Activated T-helper 1 cell treated with Interleukin-2 at 50 U/mL for 16 hours (primary cell): ENCODE measurements at places on chromosomes 13 and 19.

- DNase-seq, result no peak
Observed at GRCh38 chr13:35309706-35310105, 166.8 kb downstream of the MAB21L1 start.

DNA sequence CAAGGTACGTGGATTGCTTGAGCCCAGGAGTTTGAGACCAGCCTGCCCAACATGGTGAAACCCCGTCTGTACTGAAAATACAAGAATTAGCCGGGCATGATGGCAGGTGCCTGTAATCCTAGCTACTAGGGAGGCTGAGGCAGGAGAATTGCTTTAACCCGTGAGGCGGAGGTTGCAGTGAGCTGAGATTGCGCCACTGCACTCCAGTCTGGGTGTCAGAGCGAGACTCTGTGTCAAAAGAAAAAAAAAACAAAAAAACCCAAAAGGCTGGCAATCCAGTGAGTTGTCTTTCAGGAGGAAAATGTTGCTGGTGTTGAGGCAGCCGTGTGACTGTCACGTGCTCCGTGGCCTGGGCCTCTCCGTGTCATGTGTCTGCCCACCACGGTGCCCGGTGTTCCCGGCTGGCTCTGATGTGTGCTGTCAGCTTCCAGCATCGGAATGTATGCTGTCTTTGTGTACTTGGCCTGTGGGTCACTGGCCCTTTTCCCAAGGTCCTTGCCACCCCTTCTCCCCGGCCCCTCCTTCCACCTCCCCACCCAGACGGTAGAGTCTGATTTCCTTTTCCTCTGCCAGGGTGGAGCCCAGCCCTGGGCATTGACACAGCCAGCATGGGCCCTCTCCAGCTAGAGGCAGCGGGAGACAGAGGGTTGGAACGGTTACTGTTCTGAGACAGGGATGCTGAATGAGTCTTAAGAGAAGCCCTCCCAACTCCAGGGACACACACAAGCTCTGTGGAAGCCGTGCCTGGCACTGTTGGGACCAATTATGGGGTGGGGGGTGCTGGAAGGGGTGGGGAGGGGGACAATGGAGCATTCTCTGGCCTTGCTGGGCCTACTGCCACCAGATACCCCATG lies 7.2 kb upstream of the TUBB4A start:
- no peak for DNase-seq

GRCh38 chr13:35531526-35531925 lies 55.0 kb upstream of the MAB21L1 start:
- DNase-seq, result no peak

- DNase-seq, result peak; percentile 83
Observed at GRCh38 chr19:18294467-18294864, 13.0 kb upstream of the JUND start.

DNA sequence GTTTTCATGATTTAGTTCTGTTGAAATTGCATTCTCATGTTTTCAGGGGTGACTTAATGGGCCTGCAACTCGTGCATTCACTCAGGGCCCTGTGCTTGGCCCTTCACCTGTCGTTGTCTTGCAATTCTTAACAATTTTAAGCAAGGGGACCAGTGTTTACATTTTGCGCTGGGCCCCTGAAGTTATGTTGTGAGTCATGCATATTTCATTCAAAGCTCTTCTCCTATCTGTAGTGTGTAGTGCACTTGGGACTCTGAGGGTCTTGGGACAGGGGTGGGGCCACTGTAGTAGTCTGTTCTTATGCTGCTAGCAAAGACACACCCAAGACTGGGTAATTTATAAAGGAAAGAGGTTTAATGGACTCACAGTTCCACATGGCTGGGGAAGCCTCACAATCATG lies 211.2 kb upstream of the RXFP2 start:
- no peak for DNase-seq

DNA sequence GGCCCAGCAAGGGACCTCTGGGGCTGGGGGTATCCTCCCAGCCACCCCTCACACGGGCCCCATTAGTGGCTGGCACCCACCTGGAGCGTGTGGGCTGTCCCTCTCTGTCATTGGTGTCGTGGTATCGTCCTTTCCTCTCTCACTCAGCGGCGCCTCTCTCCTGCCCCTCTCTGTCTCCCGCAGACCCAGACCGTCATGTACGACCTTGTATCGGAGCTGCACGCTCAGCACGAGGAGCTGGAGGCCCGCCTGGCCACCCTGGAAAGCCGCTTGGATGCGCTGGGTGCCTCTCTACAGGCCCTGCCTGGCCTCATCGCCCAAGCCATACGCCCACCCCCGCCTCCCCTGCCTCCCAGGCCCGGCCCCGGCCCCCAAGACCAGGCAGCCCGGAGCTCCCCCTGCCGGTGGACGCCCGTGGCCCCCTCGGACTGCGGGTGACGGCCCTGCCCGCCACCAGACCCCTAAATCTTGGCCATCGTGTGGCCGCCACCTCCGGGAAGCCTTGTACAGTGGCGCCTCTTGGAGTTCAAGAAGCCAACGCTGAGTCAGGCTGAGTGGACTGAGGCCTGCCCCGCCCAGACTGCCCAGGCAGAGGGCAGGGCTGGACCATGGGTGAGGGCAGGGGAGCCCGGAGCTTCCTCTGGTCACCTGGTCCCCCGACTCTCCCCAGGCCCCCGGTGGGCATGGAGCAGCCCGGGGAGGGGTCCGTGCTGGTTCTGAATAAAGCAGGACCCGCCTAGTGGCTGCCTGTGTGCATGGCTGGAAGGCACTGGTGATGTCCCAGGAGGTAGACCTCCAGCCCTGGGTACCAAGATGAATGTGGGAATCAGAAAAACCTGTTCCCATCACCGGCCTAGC lies 9.8 kb upstream of the ARRDC2 start:
- DNase-seq, result no peak

DNA sequence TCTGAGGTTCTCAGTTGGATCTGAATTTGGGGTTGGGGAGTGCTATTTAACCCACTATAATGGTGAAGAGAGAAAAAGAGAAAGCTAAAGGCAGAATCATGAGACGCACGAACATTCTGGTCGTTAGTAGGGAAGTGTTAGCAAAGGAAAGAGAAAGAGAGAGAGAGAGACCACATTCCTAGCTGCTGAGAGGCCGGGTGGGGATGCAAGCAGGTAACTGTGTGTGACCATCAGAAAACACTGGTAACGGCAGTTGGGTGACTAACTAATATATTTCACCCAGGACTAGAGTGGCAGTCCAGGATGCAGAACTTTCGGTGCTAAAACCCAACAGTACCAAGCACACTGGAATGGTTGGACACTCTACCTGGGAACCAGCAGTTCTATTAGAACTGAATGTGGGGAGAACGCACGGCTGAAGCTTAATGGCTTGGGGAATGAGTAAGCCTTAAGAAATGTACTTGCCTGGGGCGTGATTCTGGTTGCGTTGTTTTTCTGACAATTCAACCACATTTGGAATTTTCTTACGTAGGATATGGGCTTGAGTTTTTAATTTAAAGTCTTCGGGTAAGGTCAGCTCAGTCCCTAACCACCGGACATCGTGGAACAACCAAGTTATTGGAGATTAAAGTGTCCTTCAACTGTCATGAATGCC lies 130.2 kb downstream of the DNAJC15 start:
- no peak for DNase-seq

GRCh38 chr19:55857149-55857548 lies 20.8 kb downstream of the NLRP4 start:
- no peak for DNase-seq

DNA sequence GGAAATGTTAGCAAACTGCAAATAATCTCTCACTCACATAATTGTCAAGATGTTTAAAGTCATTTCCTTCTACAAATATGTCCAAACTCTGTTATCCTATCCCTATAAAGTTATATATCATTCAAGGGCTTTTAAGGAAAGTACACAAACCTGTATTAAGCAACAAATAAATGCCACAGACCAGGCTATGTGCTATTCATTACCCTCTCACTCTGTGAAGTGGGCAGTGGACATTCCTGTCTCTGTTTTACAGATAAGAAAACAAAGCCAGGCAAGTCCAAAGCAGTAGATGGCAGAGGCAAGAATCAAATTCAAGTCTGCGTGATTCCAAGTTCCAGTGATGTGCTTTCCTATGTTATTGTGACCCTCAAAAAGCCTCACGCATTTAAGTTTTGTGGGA lies 140.6 kb downstream of the LHFPL6 start:
- no peak for DNase-seq

- DNase-seq, result no peak
Observed at GRCh38 chr13:50428183-50428877, 413.1 kb downstream of the KCNRG start.

DNA sequence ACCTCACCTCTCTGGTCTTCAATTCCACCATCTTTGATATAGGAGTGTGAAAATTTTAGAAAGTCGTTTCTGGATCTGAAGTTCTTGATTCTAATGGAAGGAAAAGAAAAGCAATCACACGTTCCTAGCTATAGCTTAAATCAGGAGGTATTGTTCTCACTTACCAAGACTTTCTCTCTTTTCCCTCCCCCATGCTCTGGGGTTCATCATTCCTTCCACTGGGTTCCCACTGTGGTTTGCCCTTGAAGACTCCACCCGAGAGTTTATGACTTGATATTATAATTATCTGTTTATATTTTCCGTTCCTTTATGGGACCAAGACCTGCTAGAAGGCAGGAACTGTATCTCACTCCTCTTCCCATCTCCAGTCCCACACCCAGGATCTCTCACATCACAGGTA lies 76.6 kb downstream of the AKAP11 start:
- DNase-seq, result no peak

DNA sequence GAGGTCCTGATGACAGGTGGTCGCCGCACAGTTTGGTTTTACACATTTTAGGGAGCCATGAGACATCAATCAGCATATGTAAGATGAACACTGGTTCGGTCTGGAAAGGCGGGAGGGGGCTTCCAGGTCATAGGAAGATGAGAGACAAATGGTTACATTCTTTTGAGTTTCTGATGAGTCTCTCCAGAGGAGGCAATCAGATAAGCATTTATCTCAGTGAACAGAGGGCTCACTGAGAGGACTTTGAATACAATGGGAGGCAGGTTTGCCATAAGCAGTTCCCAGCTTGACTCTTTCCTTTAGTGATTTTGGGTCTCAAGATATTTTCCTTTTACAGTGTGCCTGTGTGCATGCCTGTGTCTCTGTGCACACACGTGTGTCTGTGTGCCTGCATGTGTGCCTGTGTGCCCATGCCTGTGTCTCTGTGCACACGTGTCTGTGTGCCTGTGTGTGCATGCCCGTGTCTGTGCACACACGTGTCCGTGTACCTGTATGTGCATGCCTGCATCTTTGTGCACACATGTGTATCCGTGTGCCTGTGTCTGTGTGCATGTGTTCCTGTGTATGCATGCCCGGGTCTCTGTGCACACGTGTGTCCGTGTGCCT lies 35.5 kb upstream of the TMEM255B start:
- no peak for DNase-seq

- no peak for DNase-seq
Observed at GRCh38 chr13:28423010-28423409, 71.9 kb downstream of the FLT1 start.

GRCh38 chr19:46863818-46864629 lies 3.2 kb downstream of the ARHGAP35 start:
- no peak for DNase-seq

GRCh38 chr13:75404726-75405125 lies 77.2 kb downstream of the TBC1D4 start:
- DNase-seq, result no peak

- no peak for DNase-seq
Observed at GRCh38 chr19:44260695-44261446, 1.2 kb downstream of the ZNF233 start.

- no peak for DNase-seq
Observed at GRCh38 chr13:80787604-80788003, 446.7 kb upstream of the SPRY2 start.

DNA sequence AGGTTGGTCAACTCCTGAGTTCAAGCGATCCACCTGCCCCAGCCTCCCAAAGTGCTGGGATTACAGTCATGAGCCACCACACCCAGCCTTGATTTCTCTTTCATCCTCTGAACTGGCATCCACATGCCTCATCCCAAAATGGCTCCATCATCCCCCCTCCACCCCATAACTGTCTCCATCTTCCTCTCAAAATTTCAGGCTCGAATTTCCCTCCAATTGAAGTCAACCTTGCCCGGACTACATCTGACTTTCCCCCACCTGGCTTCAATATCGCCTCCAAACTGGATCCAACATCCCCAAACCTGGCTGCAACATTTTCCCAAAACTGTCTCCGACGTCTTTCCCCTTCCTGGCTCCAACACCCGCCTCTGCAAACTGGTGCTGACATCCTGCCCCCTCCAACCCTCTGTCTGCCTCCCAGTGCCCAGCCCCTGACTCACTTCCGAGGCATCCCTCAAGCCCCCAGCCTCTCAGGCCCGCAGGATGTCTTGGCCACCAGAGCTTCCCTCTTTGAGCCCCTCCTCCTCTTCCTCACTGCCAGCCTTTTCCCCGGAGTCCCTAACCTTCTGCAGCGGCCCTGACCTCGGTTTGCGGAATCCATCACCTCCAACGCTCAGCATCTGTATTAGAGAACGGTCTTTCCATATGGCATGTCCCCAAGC lies 943 bp downstream of the EXOC3L2 start:
- DNase-seq, result no peak

- no peak for DNase-seq
Observed at GRCh38 chr13:23806874-23807526, 82.2 kb downstream of the MIPEP start.
